ENCODE measurements at places on chromosomes 3 and 15.

GRCh38 chr3:70779296-70779695, 466.9 kb upstream of the MDFIC2 start:
- DNase-seq, result no peak

- DNase-seq, result no peak
These were observed 150.2 kb downstream of the KLF13 start for GRCh38 chr15:31476866-31477265.

DNA sequence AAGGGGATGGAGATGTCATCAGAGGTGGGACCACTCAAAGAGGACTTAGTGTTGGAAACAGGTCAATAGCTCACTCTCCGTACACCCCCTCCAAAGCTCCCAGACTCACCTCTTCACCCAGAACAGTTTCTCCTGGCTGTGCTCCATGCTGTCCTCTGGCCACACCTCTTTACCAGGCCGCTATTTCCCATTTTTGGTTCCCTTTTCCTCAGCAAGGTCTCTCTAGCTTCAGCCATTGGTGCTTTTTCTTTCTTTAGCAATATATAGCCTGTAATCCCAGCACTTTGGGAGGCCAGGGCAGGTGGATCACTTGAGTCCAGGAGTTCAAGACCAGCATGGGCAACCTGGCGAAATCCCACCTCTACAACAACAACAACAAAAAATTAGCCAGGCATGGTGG, 123.6 kb upstream of the SMAD3 start:
- DNase-seq, result no peak

DNA sequence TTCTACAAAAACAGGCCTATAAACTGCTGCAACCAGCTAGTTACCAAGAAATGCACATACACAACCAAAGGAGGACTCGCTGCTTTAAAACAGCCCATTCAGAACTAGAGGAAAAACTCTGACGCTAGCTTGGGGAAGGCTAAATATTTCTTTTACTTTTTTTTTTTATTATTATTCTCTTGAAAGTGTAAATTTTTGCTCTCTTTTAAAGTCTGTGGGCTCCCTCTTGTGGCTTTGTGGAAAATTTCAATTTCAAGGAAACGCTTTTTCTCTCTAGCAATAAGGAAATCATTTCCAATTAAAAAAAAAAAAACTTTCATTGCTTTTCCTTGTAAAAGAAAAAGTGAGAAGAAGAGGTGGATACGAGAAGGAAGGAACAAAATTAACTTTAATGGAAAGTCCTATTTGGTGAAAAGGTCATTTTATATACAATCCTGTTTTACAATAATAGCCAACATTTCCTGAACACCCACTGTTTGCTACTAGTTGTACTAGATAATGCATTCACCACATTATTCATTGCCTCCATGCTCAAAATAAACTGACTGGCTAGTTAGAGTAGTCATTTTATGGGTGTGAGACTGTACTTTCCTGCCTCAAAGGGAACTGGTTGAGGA, 51.2 kb upstream of the SAMMSON start:
- no peak for DNase-seq

DNA sequence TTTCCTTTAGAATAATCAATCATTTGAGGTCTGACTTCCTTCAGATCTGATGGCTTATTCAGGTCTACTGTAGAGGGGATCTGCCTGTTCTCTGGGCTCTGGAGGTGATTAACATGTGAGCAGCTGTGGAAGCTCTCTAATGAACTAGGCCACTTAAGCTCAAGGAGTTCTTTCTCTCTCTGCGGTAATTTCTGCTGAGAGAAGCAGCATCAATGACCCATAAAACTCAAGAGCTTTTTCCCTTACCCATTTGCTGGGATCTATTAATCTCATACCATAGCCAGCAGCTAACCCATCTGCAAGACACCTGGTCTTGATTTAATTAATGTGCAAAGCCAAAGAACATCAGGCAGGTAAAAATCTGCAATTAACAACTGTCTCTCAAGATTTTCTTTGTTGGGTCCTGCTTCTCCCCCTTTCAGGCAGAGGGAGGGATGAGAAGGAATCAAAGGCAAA, 73.2 kb upstream of the DLG1 start:
- DNase-seq, result peak; percentile 39

GRCh38 chr3:177597311-177598096, 400.2 kb upstream of the TBL1XR1 start:
- no peak for DNase-seq

DNA sequence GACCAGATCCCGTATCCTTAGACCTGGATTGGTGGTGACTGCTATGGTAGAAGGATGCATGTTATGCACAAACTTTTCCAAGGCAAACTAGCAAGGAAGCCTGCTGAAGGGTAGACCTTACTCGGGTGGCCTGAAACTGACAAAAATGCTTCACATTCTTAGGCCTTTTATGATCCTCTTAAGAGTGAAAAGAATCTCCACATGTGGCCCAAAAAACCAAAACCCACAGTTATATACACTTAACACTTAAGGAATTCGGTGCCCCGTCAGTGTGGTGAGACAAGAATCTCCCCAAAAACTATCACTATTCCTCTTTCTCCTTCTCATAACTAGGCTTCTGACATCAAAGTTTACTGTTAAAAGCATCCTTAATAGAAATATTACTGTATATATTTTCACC, 130.1 kb upstream of the SOX2 start:
- DNase-seq, result no peak

GRCh38 chr15:35481992-35482391, 64.0 kb downstream of the DPH6 start:
- peak; percentile 69 for DNase-seq

DNA sequence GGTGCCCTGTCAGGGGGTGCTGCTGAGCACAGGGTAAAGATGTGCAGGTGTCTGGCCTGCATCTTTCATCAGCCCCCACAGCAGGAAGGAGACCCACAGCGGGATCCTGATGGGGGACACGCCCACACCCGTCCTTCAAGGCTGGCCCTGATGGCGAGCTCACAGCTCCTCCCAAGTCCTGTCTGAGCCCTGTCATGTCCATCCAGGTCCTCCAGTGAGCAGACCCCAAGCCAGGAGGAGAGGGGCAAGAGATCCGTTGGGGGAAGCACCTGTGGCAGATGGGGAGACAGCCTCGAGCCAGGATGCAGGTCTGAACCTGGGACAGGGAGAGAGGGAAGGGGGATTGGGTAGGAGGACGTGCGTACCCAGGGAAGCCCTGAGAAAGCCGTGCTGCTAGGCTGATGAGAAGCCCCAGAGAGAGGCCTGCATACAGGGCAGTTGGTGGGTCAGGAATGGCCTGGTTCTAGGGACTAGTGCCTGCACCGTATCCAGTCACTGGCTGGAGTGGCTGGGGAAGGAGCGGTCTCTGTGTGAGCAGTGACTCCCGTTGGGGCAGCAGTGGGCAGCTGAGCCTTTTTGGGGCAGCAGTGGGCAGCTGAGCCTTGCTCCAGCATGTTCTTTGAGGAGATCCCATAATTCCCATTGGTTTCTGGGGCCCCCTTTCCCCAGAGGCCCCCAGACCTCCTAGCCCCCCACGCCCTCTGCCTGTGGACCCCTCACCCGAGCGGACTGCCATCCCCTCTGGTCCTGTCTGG, 133.3 kb upstream of the MEF2A start:
- DNase-seq, result no peak

DNA sequence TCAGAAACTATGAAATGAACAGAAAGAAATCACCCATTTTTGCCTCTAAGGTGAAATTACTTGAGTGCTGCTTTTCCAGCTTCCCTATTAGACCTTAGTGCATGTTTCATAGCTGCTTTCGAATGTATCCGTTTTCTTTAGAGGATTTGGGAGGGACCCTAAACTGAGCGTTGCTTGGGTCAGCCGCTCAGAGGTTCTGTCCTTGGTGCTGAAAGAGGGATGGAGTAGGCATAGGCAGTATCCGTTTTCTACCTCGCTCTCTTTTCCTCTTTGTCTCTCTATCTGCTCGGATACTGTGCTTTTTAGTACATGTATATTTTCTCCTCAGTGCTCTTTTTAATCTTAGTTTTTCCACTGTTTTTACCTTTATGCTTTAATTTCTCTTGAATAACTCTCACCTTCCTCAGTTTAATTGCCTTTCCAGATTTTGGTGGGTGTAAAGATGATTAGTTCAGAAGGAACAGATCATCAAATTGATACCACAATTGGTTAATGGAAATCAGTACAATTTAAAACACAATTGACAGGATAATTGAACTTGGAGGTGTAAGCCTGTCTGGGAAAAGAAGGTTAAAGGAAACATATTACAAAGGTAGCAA, at the start of gene DRD3:
Gene DRD3, minus strand, starts transcription at position 283 of the 599 bp plus-strand sequence. CDS start 7,060 bp downstream, outside the sequence.
- peak; percentile 49 for DNase-seq

DNA sequence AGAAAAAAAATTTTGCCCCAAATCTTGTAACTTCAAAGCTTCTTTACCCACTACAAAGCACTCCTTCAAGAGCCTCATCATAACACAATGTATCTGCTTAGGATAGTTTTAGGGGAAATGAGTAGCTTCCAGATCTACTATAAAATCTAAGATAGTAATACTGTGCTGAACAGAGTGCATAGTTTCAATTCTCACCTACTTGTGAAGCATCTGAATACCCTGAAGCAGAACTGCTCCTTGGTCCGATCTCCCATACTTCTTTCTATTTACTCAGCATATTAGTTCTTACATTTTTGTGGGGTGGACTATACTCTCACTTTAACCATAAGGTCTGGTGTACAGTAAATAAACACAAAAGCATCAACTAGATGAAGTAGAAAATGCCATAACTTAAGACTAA, 9.6 kb downstream of the TFRC start:
- DNase-seq, result no peak

DNA sequence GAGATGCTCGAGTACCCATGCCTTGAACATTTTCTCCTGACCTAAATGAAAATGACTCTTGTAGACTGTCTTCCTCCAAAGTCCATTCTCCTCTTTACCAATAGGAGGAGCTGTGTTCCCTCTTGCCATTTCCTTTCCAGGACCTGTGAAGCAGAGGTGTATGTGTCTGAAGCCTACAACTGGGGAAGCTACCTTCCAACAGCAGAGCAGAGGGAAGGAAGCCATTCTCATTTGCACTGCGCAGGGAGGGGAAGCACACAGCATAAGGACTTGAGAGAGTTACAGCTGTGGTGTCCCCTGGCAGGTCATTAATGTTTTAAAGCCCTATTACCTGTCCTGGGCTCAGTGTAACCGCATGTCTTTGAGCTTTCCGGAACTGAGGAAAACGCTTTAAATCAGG, 38.7 kb downstream of the HSPBAP1 start:
- DNase-seq, result peak; percentile 63

- DNase-seq, result no peak
These were observed 183.2 kb downstream of the GAP43 start for GRCh38 chr3:115806501-115806900.

GRCh38 chr15:25635191-25635590, 196.4 kb upstream of the UBE3A start:
- DNase-seq, result no peak

DNA sequence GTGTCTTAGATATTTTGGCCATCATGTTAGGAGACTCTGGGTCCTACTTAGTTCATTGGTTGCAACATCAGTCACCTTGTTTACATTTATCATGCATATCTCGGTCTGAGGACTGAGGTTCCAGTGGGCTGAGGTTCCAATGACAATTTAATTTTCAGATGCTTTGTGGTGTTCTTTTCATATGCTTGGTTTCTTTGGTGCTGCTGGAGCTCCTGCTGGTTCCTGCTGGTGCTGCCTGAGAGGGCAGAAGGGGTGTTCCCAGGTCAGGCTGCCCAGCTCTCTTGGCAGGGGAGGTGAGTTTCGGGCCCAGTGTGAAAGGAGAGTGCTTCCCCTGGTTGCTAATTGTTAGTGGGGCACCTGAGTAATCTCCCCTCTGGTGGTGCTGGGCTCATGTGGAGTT, 6.9 kb upstream of the KLHL40 start:
- DNase-seq, result no peak

GRCh38 chr3:175521406-175521805, 662.3 kb downstream of the NAALADL2 start:
- DNase-seq, result no peak

- DNase-seq, result no peak
These were observed 74.3 kb downstream of the DCUN1D1 start for GRCh38 chr3:182906036-182906435.

- no peak for DNase-seq
These were observed 9.9 kb downstream of the FILIP1L start for GRCh38 chr3:100104442-100104798.

GRCh38 chr15:70097063-70097320, 725 bp downstream of the TLE3 start:
- DNase-seq, result no peak

GRCh38 chr15:77697893-77698292, 65.2 kb upstream of the LINGO1 start:
- DNase-seq, result no peak

- no peak for DNase-seq
These were observed 570.6 kb upstream of the ROBO1 start for GRCh38 chr3:80338366-80338765.

GRCh38 chr3:42712344-42712648, 9.7 kb upstream of the HHATL start:
- no peak for DNase-seq

DNA sequence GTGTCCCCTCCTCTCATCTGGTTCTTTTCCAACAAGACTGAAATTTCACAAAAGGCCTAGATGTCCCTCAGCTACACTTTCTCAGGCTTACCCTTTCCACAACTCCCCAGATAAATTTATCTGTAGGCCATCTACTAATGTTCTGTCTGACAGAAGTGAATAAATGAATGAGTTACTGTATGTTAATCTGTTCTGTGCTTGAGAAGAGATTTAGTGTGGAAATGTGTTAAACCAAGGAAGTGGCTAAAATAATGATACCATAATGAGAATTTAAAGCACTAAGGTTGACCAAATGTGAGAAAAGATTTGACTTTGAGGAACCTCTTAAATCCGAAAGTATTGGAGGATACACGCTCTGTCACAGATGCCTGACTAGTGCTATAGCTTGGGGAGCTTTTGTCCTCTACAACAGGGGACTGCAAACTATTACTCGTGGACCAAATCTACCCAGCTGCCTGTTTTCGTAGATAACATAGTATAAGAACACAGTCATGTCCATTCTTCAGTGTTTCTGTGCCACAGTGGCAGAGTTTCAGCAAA, 74.8 kb upstream of the P2RY1 start:
- no peak for DNase-seq

DNA sequence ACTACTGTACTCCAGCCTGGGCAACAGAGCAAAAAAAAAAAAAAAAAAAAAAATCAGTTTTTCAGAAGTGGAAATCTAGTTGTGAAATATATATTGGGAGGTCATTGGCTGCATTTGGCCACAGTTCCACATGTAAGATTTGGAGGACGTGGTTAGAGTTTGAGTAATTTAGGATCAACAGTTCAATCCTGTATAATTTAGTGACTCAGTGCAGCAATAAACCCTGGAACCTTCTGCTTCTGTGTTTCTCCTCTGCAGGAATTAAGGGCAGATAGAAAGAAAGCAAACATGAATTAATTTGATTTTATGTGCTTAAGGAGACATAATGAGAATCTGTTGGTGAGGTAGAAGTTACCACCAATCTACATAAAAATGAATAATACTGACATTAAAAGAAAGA, 347.0 kb downstream of the PTPRG start:
- no peak for DNase-seq

DNA sequence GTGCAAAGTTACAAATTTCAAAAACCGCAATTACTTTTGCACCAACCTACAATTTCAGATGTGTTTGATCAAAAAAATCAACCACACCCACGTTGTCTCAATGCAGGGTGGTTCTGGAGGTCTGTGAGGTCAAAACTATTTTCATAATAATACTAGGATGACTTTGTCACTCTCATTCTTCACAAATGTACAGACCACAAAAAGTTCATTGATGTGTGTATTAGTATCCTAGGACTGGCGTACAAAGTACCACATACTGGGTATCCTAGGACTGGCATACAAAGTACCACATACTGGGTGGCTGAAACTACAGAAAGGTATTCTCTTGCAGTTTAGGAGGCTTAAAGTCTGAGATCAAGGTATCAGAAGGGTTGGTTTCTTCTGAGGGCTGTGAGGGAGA, 13.0 kb downstream of the SUCLG2 start:
- DNase-seq, result no peak

GRCh38 chr3:9130345-9131305, 118.8 kb downstream of the SRGAP3 start:
- DNase-seq, result no peak
